ENCODE measurements at places on chromosomes 6 and 20. TPM values are rescaled to one million over a fixed set of nuclear protein-coding genes. Genes with fewer than 3 reads are reported as not detected.

The POPDC3 gene
- not detected for total RNA-seq

The SLC22A3 gene
- total RNA-seq: not detected

The MUC21 gene
- total RNA-seq: not detected

The SLC25A27 gene
- total RNA-seq: 1.1 TPM

The MICA gene
- 4.6 TPM for total RNA-seq

The FKBP5 gene
- total RNA-seq: 120 TPM

The NCR2 gene
- not detected for total RNA-seq

The AGER gene
- total RNA-seq: 48.0 TPM

The RHAG gene
- total RNA-seq: not detected

The LY6G6D gene
- not detected for total RNA-seq

The NDUFAF4 gene
- 63.5 TPM for total RNA-seq

The STMN3 gene
- 14.4 TPM for total RNA-seq

- no peak for DNase-seq
Observed at GRCh38 chr20:7850775-7851490, 89.3 kb downstream of the HAO1 start.

GRCh38 chr20:11952639-11953038, 34.9 kb downstream of the BTBD3 start:
- DNase-seq: no peak

DNA sequence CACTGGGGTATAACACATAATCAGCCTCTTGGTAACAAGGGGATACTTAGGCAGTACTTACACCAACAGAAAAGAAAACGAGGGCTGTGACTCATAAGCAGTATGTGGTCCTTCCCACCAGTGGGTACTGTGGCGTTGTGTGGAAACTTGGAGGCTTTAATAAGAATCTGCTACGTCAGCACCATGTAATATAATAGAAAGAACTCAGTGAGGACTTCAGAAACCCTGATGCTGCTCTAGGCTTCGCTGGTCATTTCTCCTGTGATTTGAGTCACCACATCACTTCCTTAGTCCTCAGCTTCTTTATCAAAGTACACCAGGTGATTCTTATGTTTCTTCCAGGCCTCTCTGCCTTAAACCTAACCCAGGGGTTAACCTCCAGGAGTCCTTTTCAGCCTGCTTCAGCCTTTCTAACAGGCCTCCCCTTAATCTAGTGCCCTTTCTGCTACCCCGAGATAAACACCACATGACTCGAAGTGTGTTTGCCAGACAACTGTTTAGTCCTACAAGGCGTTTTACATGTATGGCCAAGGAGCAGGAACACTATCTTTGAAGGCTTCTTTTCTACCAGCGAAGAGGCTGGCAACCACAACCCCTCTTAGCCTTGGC, 68.5 kb downstream of the FYN start:
- peak; percentile 79 for DNase-seq

GRCh38 chr20:1295276-1295930, 29.3 kb downstream of the SNPH start:
- no peak for DNase-seq

DNA sequence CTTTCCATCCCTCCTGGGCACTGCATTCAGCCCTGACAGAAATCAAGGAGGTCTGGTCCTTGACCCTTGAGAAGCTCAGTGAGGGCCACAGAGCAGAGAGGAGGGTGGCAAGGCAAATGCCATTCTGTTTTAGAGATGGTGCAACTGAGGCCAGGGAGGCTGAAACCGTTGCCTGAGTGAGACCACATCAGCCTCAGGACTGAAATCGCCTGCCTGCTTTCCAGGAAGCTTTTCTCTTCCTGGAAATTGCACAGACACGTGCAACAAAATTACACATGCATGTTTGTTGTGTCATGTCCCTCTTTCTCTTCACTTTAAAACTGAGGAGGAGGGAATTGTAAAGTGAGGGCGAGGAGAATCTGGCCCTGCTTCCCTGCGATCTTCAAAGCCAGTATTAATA, 113.7 kb upstream of the PDE10A start:
- no peak for DNase-seq

DNA sequence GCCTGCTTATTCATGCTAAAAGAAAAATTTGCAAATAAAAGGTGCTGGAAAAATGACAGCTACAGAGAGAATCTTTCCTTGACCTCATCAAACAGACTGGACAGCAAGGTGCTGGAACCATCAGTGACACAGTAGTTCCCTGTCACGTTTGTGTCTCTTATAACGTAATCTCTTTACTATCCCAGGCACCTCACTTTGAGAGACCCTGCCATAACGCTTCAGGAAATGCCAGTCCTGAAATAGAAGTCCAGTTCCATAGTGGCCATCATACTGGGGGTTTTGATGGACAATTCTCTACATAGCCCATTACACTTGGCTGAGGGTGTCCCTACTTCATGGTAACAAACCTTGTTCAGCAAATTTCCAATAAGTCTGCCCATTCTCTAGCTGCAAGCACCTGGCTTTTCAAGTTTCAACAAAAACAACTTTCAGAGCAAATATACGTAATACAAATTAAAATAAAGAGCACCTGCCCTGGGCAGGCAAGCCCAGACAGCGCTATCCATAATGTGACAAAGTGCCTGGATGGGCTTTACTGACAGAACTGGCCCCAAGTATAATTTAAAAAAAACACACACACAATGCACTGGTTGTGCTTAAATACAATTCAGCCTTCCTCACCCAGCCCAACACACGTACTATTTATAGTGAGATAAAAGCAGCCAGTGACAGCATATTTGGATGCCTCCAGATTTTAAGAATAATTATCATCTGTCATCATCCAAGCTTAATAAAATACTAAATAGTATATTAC, 38.7 kb downstream of the CNKSR3 start:
- DNase-seq: no peak

- DNase-seq: no peak
Observed at GRCh38 chr6:51350308-51350904, 531.7 kb downstream of the TFAP2B start.

DNA sequence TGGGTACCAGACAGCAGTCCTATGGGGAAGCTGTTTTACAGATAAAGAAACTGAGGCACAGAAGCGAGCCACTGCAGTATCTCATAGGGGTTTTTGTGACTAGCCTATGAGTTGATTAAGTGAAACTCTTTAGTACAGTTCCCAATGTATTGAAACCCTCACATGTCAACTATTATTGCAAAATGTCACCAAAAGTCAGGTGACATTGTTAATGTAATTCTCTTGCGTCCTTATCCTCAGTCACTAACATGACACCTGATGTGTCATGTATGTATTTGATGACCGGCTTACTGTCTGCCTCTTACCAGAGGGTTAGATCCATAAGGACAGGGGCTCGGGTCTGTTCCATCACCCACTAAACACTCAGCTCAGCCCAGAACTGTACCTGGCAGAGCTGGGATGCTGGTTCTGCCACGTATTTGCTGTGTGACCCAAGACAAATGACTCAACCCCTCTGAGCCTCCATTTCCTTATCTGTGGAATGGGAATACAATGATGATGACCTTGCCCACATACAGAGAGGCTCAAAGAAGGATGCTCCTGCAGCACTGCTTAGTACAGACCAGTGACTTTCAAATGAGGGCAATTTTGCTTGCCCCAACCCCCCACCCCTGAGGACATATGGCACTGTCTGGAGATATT, 32.9 kb downstream of the PREX1 start:
- DNase-seq: no peak

DNA sequence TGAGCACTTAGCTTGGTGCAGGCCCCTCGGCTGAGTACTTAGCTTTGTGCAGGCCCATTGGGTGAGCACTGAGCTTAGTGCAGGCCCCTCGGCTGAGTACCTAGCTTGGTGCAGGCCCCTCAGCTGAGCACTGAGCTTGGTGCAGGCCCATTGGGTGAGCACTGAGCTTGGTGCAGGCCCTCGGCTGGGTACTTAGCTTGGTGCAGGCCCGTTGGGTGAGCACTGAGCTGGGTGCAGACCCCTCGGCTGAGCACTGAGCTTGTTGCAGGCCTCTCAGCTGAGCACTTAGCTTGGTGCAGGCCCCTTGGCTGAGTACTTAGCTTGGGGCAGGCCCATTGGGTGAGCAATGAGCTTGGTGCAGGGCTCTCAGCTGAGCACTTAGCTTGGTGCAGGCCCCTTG, 387.1 kb downstream of the THBS2 start:
- no peak for DNase-seq

DNA sequence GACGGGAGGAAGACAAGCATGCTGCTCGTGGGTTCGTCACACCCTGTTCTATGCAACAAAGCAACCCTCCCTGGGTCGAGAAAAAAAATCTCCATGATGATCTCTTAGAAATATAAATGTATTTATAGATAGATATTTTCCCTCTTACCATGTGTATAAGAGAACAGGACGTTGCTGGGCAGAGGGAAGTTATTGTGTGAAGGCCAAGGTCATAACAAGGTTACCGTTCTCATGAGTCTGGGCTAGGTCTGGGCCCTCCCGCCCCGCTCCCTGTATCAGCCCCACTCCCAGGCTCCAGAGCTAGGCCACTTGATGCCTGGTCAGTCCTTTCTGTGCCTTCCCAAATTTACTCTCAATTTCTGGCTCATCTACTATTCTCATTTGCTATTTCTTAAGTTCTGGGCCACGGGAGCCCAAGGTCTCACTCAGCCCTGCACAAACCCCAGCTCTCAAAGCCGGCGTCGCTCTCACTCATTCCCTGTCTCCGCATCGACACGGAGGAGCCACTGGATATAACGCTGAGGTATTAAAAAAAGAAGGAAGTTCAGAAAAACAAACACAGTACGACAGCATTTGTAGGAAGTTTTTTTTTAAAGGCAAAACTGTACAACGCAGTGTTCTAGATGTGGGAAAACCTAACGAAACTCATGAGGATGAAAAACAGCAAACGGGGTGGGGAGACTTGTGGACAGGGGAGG, 96.8 kb downstream of the PSMG4 start:
- DNase-seq: no peak

DNA sequence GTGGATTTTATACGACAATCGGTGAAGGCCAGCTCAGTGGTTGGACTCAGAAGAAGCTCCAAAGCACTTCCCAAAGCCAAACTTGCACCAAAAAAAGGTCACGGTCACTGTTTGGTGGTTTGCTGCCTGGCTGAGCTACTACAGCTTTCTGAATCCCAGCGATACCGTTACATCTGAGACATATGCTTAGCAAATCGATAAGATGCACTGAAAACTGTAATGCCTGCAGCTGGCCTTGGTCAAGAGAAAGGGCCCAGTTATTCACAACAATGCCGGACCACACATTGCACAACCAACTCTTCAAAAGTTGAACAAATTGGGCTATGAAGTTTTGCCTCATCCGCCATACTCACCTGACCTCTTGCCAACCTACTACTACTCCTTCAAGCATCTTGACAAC, 70.2 kb downstream of the FILIP1 start:
- no peak for DNase-seq

DNA sequence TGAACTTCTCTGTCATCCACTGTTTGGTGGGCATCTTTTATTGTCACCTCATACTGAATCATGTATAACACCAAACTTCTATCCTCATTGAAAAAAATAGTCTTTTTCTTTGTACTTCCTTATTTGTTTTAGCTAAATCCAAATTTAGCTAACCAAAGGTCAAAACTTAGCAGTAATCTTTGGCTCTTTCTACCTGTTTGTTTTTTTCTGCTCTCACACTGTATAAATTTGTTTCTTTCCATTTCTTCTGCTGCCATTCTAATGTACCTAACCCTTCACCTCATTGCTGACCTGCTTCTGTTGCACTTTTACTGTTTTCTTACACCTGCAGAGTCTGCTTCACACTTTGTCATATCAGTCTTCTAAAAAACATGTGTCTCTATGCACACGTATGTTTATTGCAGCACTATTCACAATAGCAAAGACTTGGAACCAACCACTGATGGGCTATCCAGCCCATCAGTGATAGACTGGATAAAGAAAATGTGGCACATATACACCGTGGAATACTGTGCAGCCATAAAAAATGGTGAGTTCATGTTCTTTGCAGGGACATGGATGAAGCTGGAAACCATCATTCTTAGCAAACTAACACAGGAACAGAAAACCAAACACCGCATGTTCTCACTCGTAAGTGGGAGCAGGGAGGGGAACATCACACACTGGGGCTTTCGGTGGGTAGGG, 7.2 kb downstream of the ATRN start:
- no peak for DNase-seq

DNA sequence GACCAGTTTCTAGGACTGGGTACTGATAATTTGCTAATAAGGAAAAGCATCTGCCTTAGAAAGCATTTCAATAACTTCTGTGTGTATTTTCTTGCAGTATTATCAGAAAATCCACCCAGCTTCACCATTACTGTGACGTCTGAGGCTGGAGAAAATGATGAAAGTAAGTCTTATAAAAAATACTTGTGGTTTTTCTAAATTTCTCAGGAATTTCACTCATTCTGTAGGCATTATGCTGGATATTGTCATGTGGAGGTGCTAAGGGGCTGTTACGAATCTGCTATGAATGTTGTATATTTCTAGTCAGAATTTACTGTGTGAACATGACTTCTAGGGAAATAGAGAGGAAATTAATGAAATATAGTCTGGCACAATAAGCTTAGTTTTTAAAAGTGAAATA, 8.9 kb downstream of the RWDD1 start:
- DNase-seq: no peak

- no peak for DNase-seq
Observed at GRCh38 chr6:158807515-158808441, 11.4 kb downstream of the EZR start.

- no peak for DNase-seq
Observed at GRCh38 chr20:62040381-62040922, 25.2 kb downstream of the TAF4 start.

GRCh38 chr6:16228709-16229665, 9.4 kb upstream of the GMPR start:
- DNase-seq: no peak

DNA sequence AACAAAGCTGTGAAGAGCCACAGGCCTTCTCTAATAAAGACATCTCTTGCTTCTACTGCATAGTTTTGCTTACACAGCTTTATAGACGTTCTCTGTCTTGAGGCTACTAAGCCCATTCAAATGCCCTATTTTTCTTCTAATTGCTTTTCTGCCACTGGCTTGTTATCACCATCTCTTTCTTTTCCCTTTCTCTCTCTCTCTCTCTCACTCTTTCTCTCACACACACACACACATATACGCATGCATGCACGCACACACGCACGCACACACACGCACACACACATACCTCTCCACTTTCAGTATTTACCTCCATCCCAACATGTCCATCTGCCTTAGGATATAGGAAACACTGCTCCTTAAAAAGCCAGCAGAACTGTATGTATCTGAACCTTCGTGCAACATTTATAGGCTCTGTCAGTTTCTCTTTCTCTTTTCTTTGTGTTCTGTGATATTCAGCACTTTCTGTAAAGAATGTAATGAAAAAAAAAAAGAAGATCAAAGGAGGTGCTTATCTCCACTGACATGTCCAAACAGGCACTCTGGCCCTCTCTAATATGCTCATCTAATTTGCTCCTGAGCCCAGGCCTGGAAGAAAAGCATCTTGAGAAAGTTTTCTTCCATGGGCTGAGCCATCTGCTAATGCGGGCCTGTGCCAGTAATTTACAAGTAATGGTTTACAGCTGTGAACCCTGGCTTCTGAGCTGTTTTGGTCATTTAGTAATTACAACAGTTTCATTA, 1046.7 kb upstream of the MAP3K7 start:
- no peak for DNase-seq

DNA sequence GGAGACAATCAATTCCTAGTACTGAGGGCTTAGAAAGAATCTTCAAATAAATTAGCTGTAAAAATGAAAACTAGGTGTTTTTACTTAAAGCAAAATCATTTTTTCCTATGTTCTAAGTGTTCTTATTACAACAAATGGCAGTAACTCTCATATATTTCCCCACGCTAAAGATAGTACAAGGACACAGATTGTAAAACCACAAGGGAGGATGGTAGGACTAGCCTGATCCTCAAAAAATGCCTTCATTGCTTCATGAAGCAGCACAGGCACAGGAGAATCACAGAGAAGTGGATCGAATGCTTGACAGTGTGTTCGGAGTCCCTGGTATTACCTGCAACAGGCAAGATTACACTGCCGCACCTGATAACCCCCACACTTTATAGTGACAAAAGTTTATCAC, 58.5 kb downstream of the SAMD3 start:
- no peak for DNase-seq
